ENCODE measurements at places on chromosomes 6 and 20.
A peak's percentile ranks its signal among the peaks of the same experiment; 100 is the strongest.

DNA sequence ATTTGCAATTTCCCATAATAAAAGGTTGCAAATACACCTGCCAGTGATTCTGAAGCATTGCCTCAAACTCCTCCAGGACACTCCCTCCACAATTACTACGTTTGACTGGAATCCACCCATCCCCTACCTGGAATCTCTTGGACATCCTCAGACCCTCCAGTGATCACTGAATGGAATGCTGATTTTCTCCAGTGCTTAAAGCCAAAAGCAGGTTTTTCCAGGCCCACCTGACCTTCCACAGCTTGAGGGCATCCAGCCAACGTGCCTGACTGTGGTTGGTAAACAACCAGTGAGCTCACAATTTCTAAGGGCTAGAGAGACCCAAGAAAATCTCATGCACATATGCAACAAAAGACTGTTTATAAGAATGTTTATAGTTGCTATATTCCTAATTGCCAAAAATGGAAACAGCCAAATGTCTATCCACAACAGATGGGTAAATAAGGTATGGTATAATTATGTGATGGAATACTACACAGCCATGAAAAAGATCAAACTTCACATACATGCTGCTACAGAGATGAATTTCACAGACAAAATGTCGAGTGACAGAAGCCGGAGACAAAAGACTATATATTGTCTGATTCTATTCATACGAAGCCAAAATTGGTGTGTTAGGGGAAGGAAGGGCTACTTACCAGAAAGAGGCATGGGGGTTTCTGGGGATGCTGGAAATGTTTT, 147.1 kb upstream of the RREB1 start:
- no peak for DNase-seq

DNA sequence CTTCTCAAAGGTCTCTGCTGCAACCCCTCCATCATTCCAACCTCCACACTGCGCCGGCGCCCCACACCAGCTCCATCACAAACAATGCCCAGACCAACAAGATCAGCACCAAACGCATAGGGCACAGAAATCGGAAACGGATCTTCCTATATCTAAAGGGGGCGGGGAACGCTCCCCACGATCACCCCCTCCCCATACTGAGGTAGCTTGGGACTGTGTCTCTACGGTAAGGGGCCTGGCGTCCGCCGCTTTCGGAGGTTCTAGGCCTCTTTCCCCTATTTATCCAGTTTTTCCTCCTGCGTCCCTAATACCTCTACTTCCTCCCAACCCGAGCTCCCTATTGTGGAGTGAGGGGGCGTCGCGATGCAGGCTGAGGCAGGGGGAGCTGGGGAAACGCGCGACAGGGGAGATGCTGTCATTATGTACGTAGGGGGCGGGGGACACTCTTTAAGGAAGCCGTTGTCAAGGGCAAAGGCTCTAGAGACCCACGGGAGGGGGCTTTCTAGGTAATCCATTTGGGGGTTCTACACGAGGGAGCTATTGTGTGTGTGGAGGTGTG, 909 bp downstream of the DNAAF9 start:
- DNase-seq: no peak

DNA sequence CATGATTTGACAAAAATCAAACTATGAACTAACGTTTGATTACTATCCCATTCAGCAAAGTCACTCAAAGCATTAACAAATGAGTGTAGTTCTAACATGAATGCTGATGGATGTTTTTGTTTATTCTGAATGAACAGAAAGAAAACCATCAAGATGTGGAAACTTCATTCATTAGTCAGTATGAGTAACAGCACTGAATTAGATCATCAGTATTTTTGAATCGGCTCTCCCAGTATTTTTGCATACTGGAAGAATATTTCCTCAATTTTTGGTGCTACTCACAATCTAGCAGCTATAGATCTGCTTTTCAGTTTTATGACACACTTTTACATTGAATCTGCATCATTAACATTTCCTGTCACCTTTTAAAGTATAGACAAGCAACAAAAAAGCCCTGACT, 63.8 kb upstream of the CD83 start:
- DNase-seq: no peak

- no peak for DNase-seq
These were observed 19.1 kb downstream of the GCNT2 start for GRCh38 chr6:10540073-10540746.

DNA sequence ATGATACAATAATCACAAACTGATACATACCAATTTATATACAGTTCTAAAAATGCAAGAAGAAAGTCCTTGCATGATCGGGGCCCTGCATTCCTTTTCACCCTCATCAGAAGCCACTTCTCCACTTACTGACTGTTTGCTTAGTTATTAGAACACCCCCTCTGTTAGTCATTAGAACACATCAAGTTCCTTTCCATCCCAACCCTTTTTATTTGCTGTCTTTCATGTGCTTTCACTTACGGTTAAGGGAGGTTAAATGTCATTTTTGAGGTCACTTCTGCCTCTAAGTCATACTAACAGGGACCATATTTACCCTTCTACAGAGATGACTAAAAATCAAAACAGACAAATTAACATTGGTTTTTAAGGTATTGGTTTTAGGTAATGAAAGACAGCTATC, 149.1 kb downstream of the LMBRD1 start:
- no peak for DNase-seq

GRCh38 chr6:34491091-34491430, 25.2 kb downstream of the PACSIN1 start:
- DNase-seq: peak; percentile 37

- peak; percentile 75 for DNase-seq
These were observed 575.3 kb downstream of the FRK start for GRCh38 chr6:115485400-115485799.

DNA sequence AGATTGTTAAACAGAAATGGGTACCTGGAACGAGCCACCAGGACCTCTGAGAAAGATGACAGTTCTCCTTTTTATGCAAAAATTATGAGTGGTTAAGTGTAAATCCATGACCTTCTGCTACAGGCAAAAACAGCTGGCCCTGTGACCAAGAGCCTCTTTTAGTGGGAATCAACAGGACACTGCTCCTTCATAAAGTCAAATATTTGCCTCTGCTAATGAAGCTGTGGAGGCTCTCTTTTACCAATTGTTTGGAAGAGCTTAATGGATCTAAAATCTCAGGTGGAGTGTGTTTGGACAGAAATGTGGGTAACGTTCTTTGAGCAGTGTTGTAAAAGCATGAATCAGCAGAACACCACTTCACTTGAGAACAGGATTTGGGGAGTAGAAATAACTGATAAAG, 117.5 kb upstream of the PCSK2 start:
- no peak for DNase-seq

DNA sequence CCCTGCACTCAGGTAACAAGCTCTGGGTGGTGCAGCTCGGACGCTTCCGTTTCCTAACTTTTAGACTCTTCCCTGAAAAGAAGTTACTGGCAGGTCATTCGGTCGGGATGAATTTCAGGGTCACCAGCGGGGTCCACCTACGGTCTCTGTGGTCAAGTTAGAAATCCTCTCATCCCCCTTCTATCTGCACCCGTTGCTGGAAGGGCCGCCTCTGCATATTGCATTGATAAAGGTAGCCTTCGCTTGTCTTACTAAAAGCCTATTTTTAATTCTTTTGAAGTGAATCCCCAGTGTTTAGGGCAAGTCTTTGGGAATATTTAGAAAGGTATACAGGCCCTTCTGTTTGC, 47.3 kb downstream of the LRRN4 start:
- no peak for DNase-seq

- DNase-seq: no peak
These were observed 13.0 kb downstream of the TBC1D32 start for GRCh38 chr6:121321282-121321681.

DNA sequence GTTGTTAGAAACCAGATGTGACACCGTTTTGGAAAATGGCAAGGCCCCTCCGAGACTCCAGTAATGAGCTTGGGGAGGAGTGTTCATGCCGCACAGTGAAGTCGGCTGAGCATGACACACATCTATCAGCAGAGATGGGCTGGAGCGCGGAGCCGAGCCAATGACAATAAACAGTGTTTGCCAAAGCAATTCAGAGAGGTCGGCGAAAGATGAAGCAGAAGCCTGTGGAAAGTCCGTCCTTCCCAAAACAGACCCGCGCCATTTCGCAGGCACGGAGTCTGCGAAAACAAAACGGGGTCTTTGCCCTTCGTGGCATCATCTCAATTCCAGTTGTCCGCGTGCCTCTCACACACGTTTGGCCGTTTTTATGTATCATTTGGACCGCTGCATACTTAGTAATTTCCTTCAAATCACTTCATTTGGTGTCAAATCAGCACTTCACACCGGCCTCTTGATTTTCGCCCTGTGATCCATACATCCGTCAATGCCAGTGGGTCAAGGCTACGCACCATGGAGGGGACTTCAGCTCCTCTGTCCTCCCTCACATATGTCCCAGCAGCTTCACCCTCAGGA, 71.3 kb downstream of the SULF2 start:
- DNase-seq: no peak

DNA sequence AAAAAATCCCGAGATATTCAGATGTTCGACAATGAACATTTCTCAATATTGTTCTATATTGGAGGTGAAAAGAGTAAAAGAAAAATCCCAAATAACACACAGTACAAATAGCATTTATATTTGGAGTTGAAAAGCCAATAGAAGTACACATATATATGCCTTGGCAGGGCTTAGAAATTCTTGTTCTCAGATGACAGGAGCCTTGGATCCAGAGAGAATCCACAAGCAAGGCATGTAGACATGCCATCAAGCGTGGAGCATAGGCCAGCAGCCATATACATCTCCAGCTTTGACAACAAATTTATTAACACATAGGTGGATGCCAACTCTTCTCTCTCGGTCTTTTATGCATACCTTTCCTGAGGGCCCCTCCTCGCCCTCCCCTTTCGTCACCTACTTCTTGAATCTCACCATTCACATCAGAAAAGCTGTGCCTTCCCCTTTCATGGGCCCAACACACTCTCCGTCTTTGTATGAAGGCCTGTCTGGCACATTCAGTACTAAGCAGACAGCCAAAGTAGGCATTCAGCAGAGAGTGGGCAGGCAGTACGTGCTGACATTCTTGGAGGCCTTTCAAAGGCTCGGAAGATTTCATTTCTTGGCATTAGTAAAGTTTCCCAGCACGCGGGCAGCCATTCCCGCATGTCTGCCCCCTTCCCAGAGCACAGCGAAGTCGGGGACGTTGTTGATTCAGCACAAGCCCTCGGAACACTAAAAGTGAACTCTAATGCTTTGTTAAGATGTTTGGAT, 18.2 kb downstream of the NEDD9 start:
- no peak for DNase-seq

- no peak for DNase-seq
These were observed 34.5 kb upstream of the ID4 start for GRCh38 chr6:19802656-19803055.

- DNase-seq: no peak
These were observed 93.2 kb upstream of the AKIRIN2 start for GRCh38 chr6:87794922-87795885.
